ENCODE measurements at places on chromosomes 5 and 9.

GRCh38 chr9:86354818-86355309 lies 654 bp upstream of the TUT7 start:
- no peak for DNase-seq

GRCh38 chr9:133671371-133671770 lies 35.2 kb downstream of the DBH start:
- DNase-seq, result no peak

DNA sequence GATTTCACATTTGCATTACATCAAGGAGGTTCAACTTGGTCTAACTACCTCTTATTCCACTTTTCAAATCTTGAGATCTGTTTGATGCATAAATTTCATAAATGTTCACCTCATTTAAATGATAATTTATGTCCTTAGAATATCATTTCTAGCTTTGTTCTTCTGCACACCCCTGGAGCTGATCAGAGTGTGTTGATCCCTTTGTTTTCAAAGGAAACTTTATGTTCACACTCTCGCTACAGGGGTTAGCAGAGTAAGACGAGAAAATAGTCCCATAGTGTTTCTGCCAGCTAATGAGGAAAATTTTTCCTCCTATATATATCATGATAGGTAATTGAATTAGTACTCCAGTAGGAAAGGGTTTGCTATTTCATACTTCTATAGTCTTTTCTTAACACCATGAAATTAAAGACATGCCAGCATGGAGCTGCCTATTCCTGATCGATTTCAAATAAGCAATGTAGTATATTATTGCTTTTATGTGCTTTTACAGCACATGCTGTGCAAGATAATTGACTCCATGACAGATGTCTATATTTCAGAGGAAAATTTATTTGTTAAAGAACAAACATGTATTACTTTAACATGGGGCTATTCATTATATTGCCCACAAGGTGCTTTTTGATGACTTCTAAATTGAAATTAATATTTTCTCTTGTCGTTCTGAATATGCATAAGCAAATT lies 4.8 kb upstream of the PAM start:
- DNase-seq, result no peak

DNA sequence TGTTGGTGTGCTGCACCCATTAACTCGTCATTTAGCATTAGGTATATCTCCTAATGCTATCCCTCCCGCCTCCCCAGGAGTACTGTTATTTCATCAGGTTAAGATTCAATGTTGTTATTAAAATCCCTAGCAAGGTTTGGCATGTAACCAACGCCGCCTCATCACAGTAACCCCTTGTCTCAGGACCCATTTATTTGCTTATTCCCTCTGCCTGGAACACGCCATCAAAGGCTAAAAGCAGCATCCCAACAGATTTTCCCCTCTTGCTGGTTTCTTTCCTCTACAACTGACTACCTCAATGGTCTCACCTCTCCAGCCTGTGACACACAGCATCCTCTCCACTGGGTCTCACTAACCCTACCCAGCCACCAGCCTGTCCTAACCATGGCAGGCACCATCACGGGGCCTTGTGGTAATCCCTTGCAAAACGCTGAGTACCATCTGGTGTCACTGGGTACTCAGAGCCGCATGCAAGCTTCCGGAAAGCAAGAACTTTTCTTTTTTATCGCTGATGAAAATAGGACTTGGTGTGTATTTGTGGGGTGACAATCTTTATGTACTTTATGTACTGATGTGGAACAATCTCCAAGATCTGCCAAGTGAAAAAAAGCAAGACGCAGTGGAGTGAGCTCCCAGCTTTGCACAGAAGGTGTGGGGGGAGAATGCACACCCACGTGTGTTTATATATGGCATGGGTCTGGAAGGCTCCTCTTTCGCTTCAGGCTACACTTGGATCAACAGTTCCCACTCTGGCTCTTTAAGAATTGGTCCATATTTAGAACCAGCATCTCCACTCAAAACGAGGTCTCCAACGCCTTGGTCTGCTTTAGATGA lies 6.1 kb downstream of the RPS14 start:
- no peak for DNase-seq

DNA sequence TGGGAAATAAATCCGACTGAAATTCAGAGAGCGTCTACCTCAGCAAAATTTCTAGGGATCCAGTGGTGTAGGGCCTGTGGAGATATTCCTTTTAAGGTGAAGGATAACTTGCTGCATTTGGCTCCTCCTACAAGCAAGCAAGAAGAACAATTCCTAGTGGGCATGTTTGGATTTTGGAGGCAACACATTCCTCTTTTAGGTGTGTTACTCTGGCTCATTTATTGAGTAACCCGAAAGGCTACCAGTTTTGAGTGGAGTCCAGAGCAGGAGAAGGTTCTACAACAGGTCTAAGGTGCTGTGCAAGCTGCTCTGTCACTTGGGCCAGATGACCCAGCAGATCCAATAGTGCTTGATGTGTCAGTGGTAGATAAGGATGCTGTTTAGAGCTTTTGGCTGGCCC lies 862.4 kb upstream of the CDH9 start:
- DNase-seq, result no peak

GRCh38 chr5:172188033-172188892 lies at the start of gene STK10:
TSS of gene STK10 (minus strand) at chr5:172188224. CDS start at chr5:172188042, 182 bp downstream.
- peak; percentile 68 for DNase-seq

- no peak for DNase-seq
Measured at GRCh38 chr9:6889868-6890267, 132.1 kb downstream of the KDM4C start.

DNA sequence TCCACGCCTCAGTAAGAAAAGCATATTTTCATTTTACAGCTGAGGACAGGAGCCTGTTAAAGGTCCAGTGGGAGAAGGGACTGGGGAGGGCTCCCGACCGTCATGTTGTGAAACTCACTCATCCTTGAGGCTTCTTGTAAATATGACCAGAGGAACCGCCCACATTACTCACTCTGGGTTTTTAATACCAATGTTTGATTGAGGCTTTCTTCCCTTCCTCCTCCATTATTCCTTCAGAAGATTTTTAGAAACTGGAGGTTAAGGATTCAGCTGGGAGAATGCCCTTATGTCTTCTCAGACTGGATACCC lies 61.4 kb upstream of the GLRX start:
- no peak for DNase-seq

DNA sequence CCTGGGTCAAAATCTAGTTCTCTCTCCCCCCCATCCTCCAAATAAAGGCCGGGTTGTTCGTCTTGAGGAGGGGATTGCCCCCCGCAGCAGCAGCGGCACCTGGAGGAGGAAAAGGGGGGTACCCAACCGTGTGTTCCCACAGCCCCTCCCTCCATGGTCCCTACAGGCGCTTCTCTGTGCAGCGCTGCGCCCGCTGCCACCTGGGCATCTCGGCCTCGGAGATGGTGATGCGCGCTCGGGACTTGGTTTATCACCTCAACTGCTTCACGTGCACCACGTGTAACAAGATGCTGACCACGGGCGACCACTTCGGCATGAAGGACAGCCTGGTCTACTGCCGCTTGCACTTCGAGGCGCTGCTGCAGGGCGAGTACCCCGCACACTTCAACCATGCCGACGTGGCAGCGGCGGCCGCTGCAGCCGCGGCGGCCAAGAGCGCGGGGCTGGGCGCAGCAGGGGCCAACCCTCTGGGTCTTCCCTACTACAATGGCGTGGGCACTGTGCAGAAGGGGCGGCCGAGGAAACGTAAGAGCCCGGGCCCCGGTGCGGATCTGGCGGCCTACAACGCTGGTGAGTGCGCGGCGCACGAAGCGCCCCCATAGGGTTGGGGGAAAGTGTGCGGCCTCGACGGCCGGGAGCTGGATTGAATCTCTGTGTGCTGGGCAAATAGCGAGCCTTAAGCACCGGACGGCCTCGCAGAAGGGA lies 3.5 kb downstream of the LHX2 start:
- no peak for DNase-seq

- DNase-seq, result no peak
Measured at GRCh38 chr5:68341006-68341405, 125.5 kb downstream of the PIK3R1 start.

DNA sequence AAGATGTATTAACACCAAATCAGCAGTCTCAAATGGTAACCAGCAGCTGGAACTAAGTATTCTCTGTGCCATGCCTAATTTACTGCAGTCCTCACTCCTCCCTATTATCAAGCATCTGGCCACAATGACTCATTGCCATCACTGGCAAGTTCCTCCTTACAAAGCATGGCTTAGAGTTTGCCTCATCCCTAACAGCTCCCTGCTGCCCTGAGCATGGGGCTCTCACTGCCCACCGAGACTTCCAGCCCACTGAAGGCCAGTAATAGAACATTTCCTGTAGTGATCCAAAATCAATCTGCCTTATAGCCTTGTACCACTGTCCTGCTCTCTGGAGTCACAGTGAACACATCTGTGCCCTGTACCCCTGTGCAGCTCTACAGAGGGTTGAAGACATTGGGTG lies 211.9 kb upstream of the TRIM32 start:
- DNase-seq, result no peak
